ENCODE measurements at places on chromosomes 3 and 15.

DNA sequence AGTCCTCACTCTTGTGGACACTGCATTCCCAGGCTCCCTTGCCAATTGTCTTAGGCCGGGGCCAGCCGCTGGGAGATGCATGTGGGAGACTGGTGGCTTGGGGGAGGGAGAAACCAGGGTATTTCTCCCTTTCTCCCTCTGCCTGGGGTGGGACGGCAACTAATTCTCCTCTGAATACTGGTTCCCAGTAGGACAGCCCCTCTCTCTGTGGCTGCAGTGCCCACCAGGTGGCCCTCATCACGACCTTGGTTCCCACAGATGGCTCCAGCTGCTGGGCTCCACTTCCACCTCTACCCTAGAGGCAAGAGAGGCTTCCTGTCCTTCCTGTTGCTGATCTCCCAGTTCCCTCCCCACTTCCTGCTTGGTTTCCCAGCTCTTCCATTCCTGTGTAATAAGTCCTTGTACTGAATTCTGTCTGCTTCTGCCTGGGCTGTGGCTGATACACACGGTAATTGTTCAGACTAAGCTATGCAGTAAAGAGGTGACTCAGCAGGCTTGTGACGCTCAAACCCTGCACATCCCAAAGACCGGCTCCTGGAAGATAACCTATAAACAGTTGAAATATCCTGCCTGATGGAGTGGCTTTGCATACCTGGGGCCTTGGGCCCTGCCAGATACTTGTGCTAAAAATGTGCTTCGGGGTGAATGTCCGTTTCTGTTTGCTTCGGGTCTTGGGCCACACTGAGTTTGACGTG, 20.4 kb upstream of the COPG1 start:
- DNase-seq = no peak

DNA sequence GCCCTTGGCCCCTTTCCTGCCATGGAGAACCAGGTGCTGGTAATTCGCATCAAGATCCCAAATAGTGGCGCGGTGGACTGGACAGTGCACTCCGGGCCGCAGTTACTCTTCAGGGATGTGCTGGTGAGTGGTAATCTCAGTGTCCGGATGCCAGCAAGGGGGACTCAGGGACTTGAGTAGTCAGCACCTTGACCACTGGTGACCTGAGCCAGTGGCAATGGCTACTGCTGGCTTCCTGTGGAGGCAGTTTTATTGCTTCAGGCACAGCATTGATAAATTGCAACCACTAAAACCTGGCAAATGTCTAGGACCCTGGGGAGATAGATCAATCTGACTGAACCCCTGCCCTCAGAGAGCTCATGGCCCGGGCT, 830 bp downstream of the MAP2K5 start:
- DNase-seq = no peak

- DNase-seq = no peak
These were observed 124.5 kb downstream of the PEAK1 start for GRCh38 chr15:77295446-77295845.

DNA sequence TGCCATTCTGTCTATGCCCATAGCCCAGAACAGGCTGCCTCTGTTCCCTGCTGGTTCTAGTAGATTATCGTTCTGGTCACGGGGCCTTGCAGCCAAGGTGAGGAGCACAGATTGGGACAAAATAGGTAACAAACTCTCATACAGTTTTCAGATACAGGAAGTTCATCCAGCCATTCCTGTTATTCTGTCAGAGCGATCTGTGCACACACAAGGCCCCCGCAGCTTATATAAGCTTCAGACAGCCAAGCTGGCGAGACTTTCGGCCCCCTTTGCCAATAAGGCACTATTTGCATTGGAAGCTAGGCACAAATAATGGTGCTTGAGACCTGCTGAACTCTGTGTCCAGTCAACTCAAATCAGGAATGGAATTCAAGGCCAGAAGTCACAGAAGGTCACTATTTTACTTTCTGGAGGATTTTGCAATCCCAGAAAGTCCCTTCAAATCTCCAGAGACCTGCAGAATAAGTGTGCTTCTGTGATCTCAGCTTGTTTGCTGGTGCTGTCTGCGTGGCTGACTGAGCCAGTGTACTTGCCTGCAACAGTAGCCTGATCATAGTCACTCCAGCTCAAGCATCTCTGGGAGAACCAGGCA, 69.4 kb downstream of the BFSP2 start:
- DNase-seq = no peak

GRCh38 chr3:56938530-56938929, 121.9 kb upstream of the SPATA12 start:
- DNase-seq = no peak

- peak; percentile 45 for DNase-seq
These were observed 164.7 kb upstream of the RGMA start for GRCh38 chr15:93253681-93254080.

DNA sequence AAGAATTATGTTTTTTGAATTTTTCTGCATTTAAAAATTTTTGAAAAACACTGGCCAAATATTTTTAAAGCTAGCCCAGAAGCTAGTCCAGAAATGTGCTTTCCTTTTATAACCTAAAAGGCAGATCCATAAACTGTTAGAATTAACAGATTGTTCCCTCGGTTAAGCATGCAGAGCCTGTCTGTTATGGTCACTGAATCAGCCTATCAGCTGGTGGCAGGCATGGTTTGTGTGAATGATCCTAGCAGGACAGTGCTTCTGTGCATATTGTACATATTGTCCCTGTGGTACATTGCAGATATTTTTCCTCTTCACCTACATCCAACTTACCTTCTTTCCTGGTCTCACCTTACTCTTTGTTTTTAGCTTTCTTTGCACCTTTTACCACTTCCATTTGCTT, 53.3 kb downstream of the RARB start:
- no peak for DNase-seq

GRCh38 chr3:64133272-64133671, 92.0 kb downstream of the PRICKLE2 start:
- DNase-seq = peak; percentile 35

GRCh38 chr15:40054855-40055575, 16.0 kb upstream of the SRP14 start:
- no peak for DNase-seq

DNA sequence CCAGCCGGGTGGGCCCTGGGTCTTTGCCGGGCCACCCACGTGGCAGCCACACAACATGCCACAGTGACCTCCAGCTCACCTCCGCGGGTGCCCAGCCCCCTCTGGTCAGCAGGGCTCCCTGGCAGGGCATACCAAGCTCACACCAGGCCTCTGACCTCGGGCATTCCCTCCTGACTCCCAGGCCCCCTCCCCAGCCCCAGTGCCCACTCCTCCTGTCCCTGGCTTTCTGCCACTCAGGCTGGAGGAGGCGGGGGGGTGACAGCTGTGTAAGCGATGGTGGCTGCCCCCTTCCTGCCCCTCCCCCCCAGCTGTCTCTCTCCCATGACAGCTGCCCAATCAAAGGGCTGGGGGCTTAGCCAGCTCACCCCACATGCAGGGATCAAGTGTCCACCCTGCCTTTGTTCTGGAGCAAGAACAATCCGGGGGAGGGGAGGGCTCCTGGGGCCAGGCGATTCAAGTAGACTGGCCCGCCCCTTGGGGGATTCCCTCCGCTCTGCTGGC, 3.3 kb downstream of the PCBP4 start:
- DNase-seq = peak; percentile 91

DNA sequence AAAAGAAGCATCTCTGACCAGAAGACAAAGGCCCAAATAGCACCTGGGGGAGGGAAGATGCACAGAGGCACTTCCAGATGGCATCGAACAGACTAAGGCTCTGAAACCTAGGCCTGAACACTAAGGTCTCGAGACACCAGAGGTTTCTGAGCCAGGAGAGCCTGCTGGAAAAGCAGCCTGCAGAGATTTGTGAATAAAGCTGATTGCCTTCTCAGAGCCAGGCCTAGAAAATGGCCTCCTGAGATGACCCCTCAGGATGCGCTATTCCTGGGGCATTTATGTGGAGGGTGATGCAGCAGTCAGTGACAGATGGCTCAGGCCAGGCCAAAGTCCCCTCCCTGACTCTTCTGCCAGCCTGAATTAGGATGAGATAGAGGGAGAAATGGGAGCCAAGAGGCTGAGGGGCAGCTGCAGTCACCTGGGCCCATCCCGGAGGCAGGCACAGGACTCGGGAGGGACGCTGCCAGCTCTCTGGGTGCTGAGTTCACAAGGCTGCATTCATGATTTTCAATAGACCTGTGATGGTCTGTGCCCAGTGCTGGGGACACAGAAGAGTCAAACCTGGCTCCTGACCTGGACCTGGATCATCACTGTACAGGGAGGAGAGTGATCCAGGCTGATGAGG, 6.9 kb downstream of the PRSS50 start:
- DNase-seq = no peak

GRCh38 chr3:179179979-179180759, 32.0 kb downstream of the PIK3CA start:
- DNase-seq = no peak

GRCh38 chr15:100330629-100331215, 11.1 kb downstream of the ADAMTS17 start:
- no peak for DNase-seq

DNA sequence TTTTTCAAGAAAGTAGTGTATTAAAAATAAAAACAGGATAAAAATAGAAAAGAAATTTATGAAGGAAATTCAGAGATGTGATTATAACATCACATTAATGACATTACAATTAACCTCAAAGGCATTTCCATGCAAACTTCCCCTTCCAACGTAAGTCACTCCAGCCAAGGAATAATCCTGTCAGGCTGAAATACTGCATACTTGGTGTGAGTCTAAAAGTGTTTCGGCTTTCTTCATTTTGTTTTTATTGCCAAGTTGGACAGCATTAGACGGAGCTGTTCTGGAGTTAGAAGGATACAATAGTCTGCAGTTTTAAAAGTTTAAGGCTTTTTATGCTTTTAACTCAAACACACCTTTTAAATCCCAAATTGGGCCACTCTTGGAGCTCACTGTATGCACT, 435.0 kb downstream of the MECOM start:
- no peak for DNase-seq

DNA sequence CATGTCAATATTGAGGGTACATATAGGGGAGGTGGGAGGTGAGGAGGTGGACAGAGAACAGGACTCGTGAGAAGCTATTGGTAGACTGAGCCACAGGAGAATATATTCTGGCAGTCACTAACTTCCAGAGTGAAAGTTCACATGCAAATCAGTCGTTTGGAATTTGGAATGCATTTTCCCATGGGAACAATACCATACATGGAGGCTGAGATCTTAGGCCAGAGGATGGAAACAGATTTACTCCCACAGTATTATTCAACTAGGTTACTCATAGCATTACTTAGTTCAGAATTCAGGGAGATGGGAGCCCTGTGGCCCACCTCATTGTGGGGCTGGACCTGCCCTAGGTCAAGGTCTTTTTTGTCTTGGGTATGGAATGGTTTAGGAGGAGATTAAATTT, 36.4 kb upstream of the ABHD2 start:
- DNase-seq = no peak

- no peak for DNase-seq
These were observed 106.9 kb downstream of the RFTN1 start for GRCh38 chr3:16406579-16406978.

DNA sequence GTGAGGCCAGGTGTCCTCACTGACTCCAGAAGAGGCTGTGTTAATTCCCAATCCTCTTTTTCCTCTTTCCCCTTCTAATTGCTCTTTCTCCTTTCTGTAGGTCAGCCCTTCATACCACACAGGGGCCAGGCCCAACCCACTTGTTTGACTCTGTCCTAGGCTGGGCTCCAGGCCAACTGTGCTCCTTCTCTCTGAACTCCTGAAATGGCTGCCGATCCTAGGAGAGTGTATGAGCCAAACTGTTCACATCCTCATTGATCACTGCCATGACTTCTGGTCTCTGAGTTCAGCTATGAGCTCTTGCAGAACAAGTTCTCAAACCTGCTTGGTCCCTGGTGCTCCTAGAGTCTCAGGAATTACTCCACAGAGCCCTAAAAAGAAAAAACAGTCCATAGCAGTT, 145.1 kb downstream of the VGLL4 start:
- DNase-seq = peak; percentile 19

- DNase-seq = no peak
These were observed 53.9 kb downstream of the MEF2A start for GRCh38 chr15:99619712-99620111.

DNA sequence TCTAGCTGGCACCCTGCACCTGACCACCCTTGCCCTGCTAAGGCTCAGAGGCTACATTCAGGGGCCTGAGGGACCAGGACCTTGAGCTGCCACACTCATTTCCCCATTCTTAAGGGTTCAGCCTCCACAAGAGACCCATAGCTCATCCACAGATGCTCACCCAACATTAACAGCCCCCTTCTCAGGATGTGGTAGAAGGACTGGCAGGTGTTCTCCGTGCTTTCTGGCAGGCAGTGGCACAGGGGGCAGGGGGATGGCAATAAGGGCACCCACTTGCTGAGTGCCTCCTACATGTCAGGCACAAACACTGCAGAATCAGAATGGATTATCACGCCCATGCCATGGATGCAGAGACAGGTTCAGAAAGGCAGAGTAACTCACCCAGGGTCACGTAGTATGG, 9.4 kb downstream of the MAPKAPK3 start:
- DNase-seq = no peak

DNA sequence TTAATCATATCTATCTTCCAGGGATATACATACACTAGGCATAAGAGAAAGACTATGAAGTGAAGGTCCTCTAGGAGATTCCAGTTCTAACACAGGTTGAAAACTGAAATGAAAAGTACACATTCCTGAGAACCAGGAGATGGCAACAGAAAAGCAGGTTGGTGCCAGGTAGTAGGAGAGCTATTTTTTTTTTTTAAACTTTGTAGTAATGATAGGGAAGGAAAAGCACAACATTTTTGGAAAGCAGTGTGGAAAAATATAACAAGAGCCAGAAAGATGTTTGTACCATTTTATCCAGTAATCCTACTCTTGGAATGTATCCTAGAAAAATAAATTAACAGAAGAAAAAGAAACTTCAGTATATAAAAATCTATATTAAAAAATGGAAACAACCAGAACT, 189.9 kb downstream of the DTWD1 start:
- DNase-seq = peak; percentile 31

GRCh38 chr3:24764236-24764915, 269.7 kb upstream of the THRB start:
- no peak for DNase-seq

DNA sequence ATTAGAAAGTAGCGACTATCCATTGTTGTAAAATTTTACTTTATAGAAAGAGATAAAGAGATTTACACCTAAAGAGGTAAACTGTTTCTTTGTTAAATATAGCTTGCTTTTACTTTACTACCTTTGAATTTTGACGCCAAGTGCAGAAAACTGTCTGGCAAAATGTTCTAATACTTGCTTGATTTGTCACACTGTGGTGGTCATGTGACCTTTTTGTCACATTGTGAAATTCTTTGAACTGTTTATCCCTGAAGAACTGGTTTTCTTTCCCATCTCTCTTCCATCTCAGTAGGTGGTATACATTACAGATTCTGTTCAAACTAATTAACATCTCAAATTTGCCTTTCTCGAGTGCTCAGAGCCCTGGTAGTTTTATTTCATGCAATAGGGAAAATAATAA, 327.4 kb downstream of the NAALADL2 start:
- DNase-seq = no peak
